ENCODE measurements at places on chromosomes 2 and 18.

DNA sequence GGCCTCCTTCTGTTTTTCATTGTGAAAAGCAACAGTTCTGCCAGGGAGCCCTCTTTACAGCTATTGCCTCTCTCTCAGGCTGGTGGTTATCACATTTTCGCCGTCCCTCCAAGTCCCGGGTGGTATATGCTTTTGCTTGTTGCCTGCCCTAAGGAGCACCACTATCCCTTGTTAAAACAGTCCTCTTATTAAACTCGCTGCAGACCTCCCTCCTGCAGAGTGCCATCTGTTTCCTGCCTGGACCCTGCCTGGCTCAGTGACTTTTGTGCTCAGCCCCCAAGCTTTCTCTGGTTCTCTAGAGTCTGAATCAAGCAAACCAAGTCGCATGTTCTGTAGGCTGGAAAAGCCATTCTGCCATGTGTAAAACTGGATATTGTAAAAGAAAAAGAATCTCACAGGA lies 72.1 kb upstream of the FHL2 start:
- no peak for DNase-seq

DNA sequence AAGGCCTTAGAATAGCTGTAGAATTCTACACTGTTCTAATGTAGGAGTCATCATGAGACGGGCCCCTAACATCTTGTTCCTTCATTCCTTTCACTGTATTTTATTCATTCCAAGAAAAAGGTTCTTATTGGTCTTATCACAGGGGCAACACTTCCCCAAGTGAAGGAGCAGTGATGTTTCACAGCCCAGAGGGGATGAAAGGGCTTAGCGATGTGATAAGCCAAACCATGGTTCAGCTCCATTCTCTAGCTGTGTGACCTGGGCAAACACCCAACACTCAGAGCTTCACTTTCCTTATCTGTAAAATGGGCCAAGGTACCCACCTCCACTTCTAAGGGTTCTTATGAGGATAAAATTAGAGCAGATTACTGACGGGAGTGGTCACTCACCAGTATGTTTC lies 25.4 kb upstream of the HS6ST1 start:
- no peak for DNase-seq

DNA sequence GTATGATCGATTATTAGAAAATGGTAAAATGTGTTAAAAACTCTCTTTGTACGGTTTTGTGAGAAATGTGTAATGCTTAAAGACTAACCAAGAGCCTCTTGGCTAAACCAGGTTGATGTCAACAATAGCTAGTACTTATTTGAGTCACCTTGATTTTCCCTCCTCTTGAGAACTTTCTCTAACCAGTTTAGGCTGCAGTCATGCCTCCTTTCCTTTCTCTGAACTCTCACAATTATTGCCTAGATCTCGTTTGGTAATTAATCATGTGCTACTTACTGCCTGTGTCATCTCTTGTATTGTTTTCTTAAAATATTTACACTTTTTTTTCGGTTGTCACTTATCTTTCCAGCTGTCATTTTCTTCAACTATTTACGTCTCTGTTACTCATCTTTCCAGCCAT lies 1.1 kb upstream of the EPC2 start:
- no peak for DNase-seq

GRCh38 chr18:78828131-78828530 lies 151.5 kb upstream of the SALL3 start:
- DNase-seq: no peak

- no peak for DNase-seq
Measured at GRCh38 chr18:56188529-56189275, 449.7 kb downstream of the TXNL1 start.

- peak; percentile 79 for DNase-seq
Measured at GRCh38 chr18:29160170-29160569, 983.2 kb upstream of the CDH2 start.

DNA sequence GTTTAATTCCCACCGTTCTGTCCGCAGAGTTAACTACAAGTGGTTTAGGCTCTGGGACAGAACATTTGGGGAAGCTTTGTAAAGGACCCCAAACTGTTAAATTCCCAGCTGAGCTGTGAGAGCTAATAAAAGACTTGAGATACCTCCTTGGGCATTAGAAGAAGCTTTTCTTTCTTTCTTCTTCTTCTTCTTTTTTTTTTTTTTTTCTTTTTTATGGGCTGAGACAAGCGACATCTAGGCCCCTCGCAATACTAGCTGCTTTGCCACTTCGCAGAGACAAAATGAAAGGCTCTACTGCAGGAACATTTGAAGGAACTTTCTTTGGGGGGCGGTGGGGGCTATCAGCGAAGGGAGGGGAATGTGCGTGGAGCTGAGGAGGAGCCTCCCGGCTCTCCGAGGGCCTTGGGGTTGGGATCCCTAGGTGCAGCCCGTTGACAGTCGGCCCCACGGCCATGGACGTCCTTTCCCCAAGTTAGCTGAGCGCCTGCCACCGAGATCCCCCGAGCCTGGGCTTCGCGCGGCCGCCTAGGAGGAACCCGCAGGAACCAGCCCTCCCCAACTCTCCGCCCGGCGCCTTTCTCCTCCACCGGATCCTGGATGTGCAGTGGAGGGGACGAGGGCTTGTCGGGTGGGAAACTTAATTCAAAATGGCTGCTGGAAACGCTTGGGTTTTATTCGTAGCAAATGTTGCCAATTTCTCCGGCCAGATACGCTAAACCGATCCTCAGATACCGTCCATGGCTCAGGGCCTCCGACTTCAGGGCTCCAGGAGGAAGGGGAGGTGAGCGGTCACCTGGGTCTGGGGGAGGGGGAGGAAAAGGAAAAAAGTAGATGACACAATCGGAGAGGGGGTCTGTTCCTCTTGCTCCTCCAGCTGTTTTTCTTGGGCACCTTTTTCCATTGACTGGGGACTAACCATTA lies 4.2 kb downstream of the MEIS1 start:
- no peak for DNase-seq

DNA sequence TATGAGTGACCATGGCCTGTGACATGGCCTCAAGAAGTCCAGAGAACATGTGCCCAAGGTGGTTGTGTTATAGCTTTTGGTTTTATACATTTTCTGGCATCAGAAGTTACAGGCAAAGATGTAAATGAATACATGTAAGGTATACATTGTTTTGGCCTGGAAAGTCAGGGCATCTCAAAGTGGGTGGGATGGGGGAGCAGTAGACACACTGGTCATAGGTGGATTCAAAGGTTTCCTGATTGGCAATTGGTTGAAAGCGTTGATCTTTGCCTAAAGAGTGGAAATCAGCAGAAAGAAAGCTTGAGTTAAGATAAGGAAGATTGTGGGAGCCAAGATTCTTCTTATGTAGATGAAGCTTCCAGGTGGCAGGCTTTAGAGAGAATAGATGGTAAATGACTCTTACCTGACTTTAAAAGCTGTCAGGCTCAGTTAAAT lies 62.1 kb upstream of the DYNAP start:
- no peak for DNase-seq

- peak; percentile 59 for DNase-seq
Measured at GRCh38 chr2:232979871-232980461, 33.1 kb downstream of the NGEF start.

DNA sequence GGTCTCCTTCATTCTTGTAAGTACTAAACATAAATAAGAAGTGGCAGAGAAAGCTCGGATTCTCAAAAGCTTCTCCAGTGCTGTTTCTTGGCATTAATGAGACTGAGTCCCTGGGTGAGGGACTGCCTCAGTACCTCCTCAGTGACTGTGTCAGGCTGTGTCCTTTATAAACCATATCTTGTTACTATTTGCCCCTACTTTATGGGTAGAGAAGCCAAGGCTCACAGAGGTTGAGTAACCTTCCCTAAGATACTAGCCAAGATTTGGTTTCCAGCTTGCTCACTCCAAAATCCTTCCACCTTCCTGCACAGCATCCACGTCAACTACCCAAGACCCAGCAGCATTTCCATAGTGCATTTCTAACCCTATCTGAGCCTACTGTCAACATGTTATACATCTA lies 55.6 kb downstream of the THUMPD2 start:
- no peak for DNase-seq

- no peak for DNase-seq
Measured at GRCh38 chr2:147572622-147573021, 272.2 kb upstream of the ACVR2A start.

DNA sequence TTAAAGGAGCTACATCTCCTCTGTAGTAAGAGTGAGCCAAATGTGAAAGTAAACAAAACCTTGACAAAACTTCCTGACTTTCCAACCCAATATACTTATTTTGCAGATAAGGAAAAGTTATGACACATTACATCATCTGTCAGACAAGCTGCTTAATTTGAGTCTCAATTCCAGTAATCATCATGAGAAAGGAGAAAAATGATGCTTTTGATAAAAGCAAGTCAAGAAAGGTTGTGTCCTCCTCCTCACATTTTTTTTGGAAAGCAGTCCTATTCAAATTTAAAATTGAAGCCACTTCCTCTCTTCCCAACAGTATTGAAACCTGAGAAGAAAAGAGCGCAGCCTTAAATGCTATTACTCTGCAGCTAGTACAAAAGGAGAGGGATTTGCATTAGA lies 519.6 kb downstream of the LRP1B start:
- peak; percentile 1 for DNase-seq

GRCh38 chr2:30886080-30886479 lies 78.8 kb upstream of the CAPN13 start:
- DNase-seq: no peak

- DNase-seq: no peak
Measured at GRCh38 chr2:95331606-95332005, 34.5 kb downstream of the KCNIP3 start.

- peak; percentile 91 for DNase-seq
Measured at GRCh38 chr2:105403783-105404698, 5.2 kb upstream of the FHL2 start.

DNA sequence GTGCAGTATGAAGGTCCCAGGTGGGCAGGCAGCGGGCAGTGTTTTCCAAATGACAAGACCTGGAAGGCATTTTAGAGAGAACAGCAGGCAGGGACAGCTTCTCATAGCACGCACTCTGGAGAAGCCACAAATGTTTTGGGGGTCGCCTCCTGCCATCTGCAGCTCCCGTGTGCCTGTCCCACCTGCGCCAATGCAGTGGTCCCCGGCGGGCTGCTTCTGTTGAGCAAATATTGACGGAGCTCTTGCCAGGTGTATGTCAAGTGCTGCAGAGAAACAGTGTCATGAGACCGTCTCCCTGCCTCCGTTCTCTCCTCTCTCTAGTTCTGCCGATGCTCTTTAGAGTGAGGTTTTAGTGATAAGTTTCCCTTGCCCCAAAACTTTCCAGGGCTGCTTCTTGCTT lies 174.8 kb downstream of the LDLRAD4 start:
- no peak for DNase-seq

Measured in fibroblast of upper back skin (primary cell).